Spinal cord (tissue), 10 donors: ENCODE measurements at places on chromosomes 6 and 20. TPM values are rescaled to one million over a fixed set of nuclear protein-coding genes. Genes with fewer than 3 reads are reported as not detected.

DNA sequence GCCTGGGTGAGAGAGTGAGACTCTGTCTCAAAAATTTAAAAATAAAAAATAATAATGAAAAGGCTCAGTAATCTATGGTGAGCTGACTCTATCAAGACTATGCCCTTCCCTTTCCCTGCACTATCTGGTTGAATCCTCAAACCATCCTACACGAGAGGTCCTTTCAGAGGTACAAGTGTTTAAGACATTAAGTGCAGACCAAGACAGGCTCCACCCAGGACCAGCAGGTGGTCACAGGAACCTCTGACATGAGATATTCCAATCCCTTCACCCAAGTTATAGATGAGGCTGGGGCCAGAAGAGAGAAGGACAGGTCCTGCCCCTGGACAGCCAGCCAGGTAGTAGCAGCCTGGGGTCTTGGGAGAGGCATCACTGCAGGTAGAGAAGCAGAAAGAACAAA is 182.6 kb downstream of the NFATC2 start:
- no peak overlapping the region for H3K27ac ChIP-seq
- DNase-seq = no peak
- H3K36me3 ChIP-seq = no peaks in the 10 kb centered on the region
- no peaks in the 10 kb centered on the region for H3K27me3 ChIP-seq
- no peaks in the 10 kb centered on the region for H3K4me1 ChIP-seq

- no peaks in the 10 kb centered on the region for H3K4me1 ChIP-seq
- peaks cover 13% of the 10 kb centered on the region for H3K36me3 ChIP-seq
- no peaks in the 10 kb centered on the region for H3K27me3 ChIP-seq
- H3K27ac ChIP-seq = no peak overlapping the region
These were observed 5.5 kb upstream of the SNRPB start for GRCh38 chr20:2475850-2476741.

DNA sequence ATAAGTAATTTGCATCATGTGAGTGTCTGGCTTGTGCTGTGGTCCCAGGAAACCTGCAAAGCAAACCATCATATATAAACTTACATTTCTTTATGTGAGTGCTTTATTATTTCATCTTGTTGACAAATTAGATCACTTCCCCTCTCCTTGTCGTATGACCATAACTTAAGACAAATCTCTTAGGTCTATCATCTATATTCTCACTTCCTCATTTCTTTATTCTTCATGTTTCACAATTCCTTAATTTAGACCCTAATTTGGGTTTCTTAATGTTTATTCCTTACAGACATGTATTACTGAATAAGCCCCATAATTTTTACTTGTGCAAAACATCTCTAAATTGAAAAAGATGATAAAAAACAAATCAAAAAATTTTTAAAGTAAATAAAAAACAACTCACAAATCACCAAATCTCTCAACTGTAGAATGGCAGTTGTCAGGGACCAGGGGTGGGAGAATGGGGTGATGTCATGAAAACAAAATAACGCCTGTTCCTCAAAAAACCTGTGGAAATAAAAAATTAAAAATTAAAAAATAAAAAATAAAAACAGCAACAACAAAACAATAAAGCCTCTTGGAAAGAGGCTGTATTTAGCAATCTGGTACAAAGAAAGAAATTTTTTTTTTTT is 49.5 kb upstream of the FBXO30 start:
- DNase-seq = no peak
- H3K4me3 ChIP-seq = no peak overlapping the region
- no peaks in the 10 kb centered on the region for H3K36me3 ChIP-seq

DNA sequence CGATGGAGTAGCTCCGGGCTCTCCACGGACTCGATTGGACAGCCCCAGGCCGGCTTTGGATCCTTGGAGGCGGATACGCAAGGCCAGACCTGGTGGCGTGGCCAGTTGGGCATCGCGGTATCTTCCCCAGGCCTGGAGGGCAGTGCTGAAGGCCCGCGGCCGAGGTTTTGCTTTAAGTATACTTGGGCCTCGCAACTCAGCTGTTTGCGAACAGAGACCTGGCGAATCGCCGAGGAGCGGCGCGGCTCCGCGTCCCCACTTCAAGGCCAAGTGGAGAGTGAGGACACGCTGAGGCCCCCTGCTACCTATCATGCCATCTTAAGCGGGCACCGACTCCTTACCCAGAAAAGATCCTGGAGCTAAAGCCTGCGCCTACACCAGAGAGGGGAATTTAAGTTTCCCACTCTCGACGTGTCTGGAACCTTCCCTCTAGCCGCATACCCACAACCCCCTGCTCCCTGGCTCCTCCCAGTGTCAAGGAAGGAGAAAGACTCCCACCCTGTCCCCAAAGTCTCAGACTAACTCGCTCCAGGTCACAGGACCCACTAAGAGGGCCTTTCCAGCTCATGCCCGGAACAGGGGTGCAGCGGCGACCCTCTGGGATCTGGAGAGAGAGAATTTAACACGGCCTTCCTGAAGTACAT is 4.1 kb downstream of the LINC00237 start:
- DNase-seq = peak; percentile 73
- peak overlapping the region; percentile 22 for H3K4me3 ChIP-seq
- H3K4me1 ChIP-seq = peaks cover 45% of the 10 kb centered on the region
- peaks cover 93% of the 10 kb centered on the region for H3K27me3 ChIP-seq

- no peaks in the 10 kb centered on the region for H3K27me3 ChIP-seq
- H3K36me3 ChIP-seq = no peaks in the 10 kb centered on the region
- DNase-seq = no peak
- H3K4me3 ChIP-seq = no peak overlapping the region
- H3K4me1 ChIP-seq = no peaks in the 10 kb centered on the region
These were observed 25.8 kb upstream of the SNRPC start for GRCh38 chr6:34731393-34732060.

DNA sequence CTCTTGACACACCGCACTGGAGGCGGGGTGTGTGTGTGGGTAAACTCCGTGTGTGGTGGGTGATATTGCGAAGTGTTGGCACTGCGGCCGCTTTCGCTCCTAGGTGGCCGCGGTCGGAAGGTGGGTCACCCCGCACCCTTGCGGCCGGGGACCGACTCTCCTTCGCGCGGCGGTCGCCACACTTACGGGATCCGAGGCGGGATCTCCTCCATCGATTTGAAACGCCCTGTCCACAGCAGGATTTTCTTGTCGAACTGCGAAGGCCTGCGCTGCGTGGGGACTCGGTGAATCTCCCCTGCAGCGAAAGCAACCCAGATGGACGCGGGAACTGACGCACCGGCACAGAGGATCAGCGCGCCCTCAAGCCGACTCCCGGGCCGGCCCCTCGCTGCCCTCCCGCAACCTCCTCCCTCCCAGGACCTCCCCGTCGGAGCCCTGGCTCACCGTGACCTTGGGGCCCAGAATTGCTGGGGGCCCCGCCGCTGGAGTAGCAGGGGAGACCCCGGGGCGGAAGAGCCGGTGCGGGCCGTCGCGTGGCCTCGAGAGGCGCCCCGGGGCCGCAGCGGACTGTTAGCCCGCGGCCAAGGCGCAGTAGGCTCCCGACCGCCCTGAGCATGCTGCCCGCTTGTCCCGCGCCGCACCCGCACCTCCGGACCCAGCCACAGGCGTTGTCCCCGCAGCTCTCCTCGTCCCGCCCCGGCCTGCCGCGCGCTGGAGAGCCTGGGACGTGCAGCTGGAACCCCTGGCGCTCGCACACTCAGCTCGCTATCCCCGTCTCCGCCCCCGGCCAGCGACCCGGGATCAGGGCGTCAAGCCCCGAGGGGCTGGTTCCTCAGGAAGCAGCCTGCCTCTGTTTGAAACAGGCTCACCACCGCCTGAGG is at the start of gene FAM162B:
FAM162B (minus strand) TSS at position 759 of the 881 bp plus-strand sequence; CDS start at position 616, 143 bp downstream.
- no peak within 1 kb of the TSS for H3K27ac ChIP-seq
- H3K27me3 ChIP-seq = peaks cover 31% of the 10 kb centered on the region
- H3K4me1 ChIP-seq = peaks cover 13% of the 10 kb centered on the region

KIAA0408 gene
- 71.0 TPM for total RNA-seq
